H1 (cell line): ENCODE measurements at places on chromosomes 2 and 18.

DNA sequence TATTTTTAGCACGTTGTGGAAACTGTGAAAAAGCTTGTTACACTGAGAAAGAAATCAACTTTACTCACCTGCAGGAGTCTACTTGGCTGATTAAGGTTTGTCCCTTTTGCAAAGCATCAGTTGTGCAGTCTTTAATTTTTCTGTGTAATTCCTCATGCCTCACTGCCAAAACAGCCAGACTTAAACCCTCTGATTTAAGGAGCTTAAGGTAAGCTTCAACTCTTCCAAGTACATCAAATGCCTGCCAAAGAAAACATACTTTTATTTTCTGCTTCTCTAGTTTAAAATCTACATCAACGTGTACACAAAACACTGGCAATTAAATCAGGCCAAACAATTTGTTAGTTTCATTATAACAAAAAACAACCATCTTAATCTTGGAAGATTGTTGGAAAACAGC lies 98.0 kb upstream of the TTN start:
- DNase-seq = no peak

GRCh38 chr2:17851731-17852585 lies 26.5 kb upstream of the KCNS3 start:
- peak; percentile 70 for DNase-seq

DNA sequence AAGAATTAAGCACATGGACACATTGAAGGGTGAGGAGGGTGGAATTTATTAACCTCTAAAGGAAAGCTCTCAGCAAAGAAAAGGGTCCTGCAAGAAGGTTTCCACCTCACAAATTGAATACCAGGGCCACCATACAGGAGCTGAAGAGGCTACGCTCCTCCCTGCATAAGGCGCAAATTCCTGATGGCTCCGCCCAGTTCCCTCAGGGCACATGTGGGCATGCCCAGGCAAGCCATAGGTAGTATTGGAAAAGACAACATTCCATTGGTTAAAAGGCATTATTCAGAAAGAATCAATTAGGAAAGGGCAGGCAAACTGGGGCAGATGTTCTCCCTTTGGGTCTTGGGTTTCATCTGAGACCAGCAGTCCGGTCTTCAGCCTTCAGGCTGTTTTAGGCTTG lies 161.2 kb downstream of the PTPRM start:
- peak; percentile 39 for DNase-seq

GRCh38 chr2:7102826-7103225 lies 185.6 kb downstream of the RNF144A start:
- no peak for DNase-seq

DNA sequence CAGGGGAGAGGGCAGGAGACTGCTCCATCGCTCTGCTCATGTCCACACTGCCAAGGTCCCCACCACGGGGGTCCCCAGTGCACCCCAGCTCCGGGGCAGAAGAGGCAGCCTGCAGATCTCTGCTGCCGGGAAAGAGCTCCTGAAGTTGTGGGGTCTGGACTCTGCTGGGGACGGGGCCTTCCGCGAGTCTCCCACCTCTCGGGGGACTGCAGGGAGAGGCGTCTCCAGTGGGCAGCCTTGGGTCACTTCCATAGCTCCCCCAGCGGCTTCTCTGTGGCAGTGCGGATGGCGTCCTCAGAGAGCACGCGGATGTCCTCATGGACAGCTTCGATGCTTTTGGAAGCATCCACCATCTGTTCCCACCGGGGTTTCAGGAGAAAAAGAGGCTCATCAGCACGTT lies 10.7 kb downstream of the DTYMK start:
- no peak for DNase-seq
